ENCODE measurements at places on chromosomes 7 and 10.
A peak's percentile ranks its signal among the peaks of the same experiment; 100 is the strongest.

- no peak for DNase-seq
Measured at GRCh38 chr7:45104844-45105587, 6.5 kb downstream of the TBRG4 start.

DNA sequence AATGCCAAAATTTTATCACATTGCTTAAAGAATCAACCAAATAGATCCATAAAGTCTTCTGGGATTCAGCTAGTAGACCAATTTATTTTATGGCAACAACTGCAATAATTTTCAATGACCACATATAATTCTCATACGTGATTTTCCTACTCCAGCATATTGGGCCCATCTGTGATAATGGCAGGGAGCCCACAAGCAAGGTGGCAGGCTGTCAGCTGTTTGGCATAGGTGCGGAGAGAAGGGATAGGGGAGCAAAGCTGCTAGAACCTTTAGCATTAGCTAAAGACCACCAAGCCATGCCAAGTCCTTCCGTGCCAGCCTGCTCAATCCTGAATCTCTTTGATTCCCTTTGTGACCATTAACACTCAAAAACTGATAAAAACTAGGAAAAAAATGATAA, 721.2 kb downstream of the XPNPEP1 start:
- DNase-seq, result no peak

- DNase-seq, result no peak
Measured at GRCh38 chr10:124624466-124624865, 119.7 kb downstream of the FAM53B start.

DNA sequence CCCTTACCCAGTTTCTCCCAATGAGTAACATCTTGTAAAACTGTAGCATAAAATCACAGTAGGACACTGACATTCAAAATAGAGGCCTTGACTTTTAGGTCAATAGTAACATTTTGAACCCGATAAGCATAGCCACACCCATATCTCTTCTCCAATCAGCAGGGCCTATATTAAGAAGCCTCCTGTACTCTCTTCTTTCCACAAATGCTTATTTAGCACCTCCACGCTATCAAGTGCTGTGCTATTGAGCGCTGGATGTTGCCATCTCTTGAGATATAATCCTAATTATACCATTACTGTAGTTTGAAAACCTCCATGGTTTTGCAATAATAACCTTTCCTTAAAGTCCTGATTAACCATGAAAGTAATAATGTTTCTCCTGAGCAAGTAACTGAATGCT, 40.1 kb upstream of the CBLL1 start:
- DNase-seq, result no peak

DNA sequence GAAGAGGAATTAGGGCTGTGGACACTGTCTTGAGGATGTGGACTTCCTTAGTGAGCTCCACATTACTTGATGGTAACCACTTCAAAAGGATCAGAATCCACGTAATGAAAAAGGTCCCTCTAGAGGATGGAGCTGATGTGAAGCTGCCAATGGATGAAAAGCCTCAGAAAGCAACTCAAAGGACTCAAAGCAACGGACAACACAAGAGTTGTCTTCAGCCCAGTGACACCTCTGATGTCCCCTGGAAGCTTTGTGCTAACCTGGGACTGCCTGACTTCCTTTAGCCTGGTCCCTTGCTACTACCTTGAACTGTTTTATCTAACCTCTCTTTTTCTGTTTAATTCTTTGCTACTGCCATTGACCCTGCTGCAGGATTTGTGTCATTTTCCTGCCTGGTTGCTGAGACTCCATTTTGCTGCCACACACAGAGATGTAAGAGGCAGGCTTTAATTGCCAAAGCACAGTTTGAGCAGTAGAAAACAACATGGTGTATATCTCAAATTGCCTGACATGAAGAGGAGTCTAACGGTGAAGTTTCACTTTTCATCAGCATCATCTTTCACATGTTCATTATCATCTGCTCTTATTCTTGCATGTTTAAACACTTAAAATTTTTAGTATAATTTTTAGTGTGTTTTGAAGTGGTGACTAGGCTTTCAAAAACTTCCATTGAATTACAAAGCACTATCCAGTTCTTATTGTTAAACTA, 11.1 kb upstream of the SGCE start:
- no peak for DNase-seq

DNA sequence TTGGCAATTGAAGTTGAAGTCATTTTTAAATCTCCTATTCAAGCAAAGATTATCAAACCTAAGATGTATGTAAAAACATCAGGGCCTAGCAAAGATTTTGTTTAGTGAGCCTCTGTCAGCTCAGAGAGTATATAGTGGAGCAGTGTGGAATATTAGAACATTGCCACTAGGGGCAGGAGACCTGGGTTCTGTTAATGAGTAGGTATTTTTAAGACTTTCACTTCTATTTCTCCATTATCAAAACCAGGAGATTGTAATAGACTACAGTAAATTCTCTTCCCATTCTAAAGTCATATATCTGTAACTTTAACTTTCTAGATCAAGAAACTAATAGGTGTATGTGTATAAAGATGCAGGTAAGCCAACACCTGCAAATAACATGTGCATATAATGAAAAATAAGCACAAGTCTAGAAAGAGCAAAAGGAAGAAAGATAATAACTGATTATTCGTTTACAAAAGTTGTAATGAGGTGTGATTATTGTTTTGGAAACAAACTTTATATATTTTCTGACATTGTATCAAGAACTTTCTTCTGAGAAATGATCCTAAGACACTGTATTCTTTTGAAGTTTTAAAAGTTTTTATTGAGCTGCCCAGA, 64.4 kb downstream of the KCND2 start:
- peak; percentile 1 for DNase-seq

DNA sequence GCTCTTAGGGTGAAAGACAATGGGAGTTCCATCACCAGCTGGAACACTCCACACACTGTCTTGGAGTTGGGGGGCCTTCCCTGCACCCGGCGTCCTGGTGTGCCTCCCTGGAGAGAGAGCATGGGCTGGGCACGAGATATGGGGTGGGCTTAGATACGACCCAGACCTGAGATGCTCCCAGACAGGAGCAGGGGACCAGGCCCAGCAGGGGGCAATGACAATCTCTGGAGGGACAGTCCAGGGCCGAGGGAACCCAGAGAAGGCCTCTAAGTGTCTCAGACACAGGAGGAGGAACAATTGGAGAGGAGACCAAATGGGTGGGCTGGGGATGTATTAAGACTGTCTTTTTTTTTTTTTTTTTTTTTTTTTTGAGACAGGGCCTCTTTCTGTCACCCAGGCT, 40.0 kb downstream of the MYL10 start:
- DNase-seq, result no peak

DNA sequence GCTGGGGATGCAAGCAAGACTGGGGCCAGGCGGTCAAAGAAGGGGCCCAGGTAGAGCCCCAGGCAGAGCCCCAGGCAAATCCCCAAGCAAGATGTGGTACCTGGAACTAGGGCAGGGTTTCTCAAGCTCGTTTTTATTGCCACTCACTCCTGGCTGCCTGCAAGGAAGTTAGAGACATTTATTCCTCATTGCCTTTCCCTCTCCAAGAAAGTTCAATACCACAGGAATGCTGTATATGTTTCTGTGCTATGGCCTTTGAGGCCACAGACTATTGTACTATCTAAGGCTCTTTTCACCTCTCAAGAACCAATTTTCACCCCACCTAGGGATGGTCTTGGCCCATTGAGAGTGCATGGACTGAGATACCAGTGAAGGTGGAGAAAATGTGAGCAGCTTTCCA, 71.3 kb downstream of the TACC2 start:
- no peak for DNase-seq

- no peak for DNase-seq
Measured at GRCh38 chr10:70265032-70265689, 18.6 kb downstream of the NPFFR1 start.

DNA sequence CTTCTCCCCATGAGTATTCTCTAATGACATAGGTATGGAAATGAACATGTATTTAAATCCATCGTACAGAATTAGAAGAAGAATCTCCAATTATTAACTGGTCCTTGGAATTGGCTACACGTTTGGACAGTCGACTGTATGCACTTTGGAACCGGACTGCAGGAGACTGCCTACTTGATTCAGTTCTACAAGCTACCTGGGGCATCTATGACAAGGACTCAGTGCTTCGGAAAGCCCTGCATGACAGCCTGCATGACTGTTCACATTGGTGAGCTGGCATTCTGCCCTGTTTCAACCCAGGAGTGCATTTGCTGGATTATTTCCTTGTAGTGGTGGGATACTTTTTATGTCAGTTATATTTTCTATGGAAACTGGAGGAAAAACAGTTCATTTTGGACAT, 32.2 kb downstream of the ZRANB1 start:
- DNase-seq, result no peak

DNA sequence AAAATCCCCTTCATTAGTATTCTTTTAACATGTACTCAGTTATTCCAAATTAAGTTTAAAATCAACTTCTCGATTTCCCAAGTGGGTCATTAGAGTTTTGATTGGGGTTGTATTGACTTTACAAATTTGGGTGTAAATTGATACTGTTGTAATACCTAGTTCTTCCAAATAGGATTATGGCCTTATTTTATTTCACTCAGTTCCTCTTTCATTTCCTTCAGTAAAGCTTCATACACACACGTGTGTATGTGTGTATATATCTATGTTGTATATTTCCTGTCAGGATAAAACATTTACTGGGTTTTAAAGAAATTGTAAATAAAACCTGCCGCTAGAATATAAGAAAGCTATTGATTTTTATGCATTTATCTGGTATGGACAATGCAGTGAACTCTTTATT, 15.9 kb downstream of the YME1L1 start:
- no peak for DNase-seq

DNA sequence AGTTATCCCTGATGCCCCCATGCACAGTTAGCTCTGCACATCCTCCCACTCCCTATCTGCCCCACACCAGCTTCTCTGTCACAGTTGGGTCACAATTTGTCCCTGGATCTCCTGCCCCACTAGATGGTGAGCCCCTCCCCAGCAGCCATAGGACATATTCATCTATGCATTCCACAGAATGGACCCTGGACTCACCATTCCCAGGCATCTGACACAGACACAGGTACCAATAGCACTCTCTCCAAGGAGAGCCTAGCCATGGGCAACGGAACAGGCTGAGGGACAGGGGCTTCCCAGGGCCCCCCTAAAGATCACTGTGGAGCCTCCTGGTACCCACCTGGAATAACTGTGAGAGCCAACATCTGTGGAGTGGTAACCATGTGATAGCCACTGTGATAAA, 34.7 kb upstream of the EEPD1 start:
- DNase-seq, result no peak

- DNase-seq, result no peak
Measured at GRCh38 chr7:12987238-12987637, 299.8 kb downstream of the ARL4A start.

- no peak for DNase-seq
Measured at GRCh38 chr7:5691606-5692005, 89.9 kb downstream of the RNF216 start.

DNA sequence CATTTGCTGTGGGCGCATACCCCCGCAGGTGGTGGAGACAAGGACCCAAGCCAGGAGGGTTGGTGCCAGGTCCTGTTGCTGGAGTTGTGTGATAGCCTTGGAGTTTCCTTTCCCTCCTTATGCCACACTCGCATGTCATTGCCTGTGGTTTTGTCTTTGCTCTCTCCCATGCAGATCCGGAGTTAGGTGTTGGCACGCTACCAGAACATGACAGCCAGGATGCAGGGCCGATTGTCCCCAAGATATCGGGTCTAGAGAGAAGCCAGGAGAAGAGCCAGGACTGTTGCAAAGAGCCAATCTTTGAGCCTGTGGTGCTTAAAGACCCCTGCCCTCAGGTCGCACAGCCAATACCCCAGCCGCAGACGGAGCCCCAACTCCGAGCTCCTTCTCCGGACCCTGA, 369.2 kb upstream of the GALNT17 start:
- DNase-seq, result no peak

DNA sequence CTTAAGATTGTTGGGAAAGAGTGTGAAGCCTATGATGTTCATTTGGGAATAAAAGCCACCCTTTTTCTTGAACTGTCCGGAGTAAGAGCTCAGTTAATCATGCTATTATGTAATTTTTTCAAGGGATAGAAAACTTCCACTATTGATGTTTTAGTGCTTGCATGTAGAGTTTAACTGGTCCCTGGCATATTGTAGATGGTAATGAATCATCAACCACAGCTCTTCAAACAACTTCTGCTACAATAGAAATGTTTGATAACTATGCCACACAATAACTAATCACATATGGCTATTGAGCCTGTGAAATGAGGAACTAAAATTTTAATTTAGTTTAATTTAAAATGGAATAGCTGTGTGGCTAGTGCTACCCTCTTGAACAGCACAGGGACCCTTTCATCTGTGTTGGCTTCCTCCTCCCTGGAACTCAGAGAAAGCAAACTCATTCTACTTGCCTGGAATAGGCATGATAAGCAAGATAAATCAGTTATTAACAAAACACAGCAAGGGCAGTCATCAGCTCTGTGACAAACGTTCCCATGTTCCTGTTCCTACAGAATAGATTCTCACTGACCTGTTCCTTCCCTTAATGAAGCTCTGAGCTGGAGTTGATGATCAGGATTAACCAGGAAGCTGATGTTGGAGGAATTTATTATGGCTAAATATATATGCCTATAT, 4.9 kb upstream of the SRI start:
- DNase-seq, result peak; percentile 74

Data from inflammatory macrophage treated with lipopolysaccharide for 4 hours (primary cell).